ENCODE measurements at places on chromosomes 4 and X.

DNA sequence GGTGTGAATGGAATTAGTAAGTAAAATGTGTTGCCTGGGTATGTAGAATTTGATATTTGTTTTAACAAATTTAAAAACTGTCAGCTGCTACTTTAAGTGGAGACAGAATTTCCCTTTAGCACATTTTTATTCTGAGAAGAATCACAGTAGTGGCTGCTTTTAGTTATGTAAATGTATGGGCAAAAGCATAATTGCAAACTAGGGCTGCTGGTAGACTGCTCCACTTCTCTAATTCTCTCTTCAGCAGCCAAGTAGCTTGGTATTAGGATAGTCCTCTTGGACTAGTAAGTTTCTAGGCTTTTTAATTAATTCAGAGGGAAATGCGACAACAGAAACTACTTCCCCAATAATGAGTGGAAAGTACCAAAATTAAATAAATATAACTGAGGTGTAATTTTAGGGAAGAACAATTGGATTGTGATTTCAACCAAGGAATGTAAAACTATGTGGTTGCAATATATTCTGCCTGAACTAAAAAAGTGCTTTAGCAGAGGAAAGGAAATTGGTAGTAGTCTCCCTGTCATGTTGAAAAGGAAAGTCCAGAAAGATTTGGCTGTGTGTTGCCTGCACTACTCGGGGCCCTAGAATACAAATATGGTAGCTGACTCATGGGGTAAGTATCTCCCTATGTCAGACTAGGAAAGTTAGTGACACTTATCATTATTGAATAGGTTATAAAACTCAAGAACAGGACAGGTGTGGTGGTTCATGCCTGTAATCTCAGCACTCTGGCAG is 9.2 kb upstream of the EIF4E start:
- DNase-seq, result no peak

DNA sequence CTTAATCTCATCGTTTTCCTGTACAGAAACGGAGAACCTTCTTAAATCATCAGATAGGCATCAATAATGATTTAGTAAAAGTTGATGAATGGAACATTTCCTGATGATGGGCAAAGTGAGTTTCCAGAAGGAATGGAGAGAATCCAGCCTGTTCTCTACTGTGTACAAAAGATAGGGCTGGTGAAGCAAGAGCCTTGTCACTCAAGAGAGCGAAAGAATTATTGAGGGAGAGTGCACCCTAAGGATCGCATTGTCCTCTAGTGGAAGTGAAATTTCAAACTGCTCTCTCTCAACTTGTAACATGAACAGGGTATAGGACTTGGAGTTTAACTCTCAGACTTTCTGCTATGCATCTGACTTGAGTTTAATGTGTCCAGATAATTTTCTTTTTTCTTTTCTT is 69.6 kb downstream of the CDS1 start:
- no peak for DNase-seq

DNA sequence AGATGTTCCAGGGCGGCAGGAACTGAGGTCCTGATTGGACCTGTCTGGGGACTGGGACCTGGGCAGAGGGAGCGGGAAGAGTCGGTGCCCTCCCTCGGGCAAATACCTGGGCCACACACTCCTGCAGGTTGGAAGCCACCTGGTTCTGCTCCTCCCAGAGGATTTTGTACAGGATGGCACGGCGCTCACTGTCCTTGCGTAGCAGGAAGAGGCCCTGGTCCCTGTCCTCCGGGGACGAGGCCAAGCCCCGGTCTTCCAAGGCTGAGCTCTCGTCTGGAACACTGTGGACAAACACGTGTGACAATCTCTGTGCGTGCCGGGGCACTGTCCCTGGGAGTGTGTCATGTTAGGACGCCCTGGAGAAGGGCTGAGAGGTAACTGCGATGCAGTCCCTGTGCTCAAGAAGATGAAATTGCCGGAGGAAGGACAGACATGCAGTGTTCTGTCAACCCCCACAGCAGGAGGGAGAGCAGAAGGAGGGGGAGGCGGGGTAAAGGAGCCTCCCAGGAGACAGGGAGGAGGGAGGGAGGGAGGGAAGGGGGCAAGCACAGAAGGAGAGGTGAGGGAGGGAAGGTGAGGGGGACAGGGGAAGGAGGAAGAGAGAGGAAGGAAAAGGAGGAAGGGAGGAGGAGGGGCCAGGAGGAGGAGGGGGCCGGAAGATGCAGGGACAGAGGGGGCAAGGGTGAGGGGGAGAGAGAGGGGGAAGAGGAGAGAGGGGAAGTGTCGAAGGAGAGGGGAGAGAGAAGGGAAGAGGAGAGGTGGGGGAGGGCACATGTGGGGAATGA is 29.0 kb downstream of the PDHA1 start:
- no peak for DNase-seq

DNA sequence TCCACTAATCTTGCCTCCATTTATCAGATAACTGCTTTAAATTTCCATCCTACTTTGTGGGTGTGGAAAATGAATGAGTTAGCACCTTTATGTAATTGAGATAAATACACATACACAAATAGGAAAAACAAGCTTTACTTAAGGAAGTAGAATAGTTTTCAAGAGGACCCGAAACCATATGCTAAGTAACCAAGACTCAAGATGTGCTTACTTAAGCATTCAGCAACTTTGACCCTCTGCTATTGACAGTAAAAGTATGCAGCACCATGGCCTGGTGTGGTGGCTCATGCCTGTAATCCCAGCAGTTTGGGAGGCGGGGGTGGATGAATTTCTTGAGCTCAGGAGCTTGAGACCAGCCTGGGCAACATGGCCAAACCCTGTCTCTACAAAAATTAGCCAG is 29.9 kb downstream of the RNF175 start:
- no peak for DNase-seq

DNA sequence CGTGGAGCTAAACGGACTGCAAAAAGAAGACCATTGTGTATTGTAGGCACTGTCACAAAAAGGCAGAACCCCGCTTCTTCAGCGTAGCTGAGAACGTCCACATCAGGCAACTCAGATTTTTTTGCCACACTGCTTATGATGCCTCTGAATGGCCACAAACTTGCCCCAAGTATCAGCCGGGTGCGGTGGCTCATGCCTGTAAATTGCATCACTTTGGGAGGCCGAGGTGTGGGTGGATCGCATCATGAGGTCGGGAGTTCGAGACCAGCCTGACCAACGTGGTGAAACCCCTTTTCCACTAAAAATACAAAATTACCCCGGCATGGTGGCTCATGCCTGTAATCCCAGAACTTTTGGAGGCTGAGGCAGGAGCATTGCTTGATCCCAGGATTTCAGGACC is 14.9 kb upstream of the IL3RA start:
- DNase-seq, result no peak

GRCh38 chrX:110267874-110268273 is 50.0 kb downstream of the AMMECR1 start:
- no peak for DNase-seq

DNA sequence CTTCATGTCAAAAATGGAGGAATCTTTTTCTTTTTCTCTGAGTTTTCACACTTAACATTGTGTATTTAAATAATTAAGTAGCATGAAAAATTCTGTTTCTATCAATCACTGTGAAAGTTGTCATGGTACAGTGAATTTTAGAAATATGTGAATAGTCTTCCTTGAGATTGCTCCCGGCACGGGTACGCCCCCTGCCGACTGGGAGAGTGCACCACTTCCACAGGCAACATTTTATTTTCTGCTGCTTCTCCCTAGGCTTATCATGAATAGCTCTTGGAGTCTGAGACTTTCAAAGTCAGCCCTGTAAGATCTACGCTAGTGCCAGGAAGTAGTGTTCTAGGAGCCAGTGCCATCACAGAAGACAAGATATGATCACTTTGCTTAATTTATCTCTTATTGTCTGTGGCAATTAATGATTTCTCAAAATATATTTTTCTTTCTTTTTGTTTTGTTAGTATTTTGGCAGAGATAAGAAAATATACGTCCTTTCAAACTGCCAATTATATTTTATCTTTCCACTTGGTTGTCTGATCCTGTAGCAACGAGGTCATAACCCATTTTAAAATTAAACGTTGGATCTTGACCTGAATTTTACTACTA is 763.8 kb upstream of the AADAT start:
- DNase-seq, result no peak

- no peak for DNase-seq
These were observed 111.0 kb downstream of the PGRMC2 start for GRCh38 chr4:128176643-128177042.

- DNase-seq, result no peak
These were observed 520 bp upstream of the SRP72 start for GRCh38 chr4:56466910-56467283.

- DNase-seq, result no peak
These were observed 999.5 kb upstream of the PABPC4L start for GRCh38 chr4:135201081-135201480.

DNA sequence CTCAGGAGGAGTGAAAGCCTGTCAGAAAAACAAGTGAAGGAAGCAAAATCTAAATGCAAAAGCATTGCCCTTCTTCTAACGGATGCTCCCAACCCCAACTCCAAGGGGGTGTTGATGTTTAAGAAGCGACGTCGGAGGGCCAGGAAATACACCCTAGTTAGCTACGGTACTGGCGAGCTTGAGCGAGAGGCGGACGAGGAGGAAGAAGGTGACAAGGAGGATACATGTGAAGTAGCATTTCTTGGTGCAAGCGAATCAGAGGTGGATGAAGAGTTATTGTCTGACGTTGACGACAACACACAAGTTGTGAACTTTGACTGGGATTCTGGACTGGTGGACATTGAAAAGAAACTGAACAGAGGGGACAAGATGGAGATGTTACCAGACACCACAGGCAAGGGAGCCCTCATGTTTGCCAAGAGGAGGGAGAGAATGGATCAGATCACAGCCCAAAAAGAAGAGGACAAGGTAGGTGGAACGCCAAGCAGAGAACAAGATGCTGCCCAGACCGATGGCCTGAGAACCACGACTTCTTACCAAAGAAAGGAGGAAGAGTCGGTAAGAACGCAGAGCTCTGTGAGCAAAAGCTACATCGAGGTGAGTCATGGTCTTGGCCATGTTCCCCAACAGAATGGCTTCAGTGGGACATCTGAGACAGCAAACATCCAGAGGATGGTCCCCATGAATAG is 105.6 kb upstream of the MYOZ2 start:
- no peak for DNase-seq

DNA sequence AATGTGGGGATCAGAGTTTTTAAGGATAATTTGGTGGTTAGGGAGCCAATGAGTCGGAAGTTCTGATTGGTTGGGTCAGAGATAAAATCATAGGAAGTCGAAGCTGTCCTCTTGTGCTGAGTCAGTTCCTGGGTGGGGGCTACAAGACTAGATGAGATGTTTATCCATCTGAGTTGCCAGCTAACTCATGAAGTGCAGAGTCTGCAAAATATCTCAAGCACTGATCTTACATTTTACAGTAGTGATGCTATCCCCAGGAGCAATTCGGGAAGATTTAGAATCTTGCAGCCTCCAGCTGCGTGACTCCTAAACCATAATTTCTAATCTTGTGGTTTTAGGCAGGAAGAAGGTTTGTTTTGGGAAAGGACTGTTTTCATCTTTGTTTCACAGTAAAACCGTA is 565.8 kb upstream of the SPANXN1 start:
- no peak for DNase-seq

DNA sequence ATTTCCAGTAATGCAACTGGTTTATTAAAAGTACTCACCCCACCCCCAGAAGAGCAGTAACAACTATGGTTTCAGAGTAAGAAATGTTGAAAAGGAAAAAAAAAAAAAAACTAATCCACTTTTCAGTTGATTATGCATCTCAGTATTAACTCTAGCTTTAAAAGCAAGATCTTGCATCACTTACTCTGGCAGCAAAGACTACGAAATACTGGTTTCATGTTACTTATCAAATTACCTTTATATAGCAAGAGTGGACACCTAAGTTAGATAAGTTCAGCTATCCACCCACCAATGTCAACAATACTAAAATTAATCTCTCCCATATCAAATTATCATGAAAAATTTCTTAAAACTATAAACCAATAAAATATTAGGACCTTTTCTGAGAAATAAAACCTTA is 105.0 kb downstream of the ABCB7 start:
- DNase-seq, result no peak

GRCh38 chrX:19204636-19205035 is 82.4 kb upstream of the ADGRG2 start:
- no peak for DNase-seq

Data from GM12892 (cell line).